ENCODE measurements at places on chromosomes 3 and 15.

DNA sequence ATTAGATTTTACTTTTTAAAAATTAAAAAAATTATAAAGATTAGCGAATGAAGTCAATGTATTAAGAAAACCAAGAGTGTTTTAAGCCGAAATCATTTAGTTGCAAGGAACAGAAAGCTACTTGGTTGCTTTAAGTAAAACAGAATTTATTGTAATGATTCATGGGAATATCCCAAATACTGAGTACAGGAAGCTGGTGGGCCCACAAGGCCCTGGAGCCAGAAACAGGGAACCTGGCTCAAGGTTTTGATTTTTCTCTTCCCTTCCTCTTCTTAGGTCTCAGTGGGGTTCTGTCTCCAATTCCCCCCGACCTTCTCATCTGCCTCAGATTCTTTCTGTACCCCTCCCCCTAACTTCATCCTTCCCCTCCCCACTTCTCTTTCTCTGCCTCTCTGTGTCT, 229.0 kb downstream of the TLE3 start:
- DNase-seq = no peak

GRCh38 chr3:51657234-51657633, 13.8 kb upstream of the TEX264 start:
- DNase-seq = no peak

DNA sequence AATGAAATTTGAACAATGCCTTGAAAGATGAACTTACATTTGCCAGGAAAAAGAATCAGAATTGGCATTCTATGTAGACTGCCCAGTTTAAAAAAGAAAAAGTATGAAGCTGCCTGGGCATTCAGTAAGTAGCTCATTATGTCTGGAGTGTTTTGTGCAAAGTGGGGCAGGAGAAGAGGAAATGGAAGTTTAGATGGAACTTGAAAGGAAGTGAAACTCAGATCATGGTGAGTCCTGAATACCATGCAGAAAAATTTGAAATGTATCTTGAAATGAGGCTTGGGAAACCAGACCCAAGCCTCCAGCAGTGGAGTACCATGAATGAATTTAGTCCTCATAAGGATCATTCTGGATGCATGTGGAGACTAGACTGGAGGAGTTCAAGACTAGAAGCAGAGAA, 4.8 kb upstream of the MORC1 start:
- DNase-seq = no peak

DNA sequence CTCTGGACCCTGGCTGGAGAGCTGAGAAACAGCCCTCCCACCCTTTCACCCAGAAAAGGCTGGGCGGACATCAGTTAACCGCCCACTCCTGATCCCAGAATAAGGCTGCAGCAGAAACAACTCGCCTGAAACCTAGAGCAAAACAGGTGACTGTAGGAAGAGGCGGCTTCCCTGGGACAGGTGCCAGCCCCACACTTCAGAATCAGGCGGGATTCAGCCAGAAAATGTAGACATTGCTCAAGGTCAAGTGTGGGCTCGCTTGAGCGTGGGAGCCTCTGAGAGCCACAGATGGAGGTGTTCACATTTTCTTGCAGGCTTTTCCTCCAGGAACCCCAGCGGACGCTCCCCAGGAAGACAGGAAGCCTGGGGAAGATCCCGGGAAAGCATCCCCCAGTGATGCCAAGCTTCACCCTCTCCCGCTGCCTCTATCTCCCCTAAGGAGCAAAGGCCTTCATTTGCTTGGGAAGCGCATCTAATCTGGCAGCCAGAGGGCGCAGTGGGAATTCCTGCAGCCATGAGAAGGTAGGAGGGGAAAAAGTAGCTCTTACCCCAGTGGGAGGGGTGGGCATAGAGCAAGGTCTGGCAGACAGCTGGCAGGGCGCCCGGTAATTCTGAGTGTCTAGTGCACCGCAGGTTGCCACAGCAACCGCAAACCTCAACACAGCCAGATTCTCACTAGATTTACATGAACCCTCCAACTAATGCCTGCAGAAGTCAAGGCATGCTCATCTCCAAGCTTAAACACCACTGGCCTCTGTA, 77.7 kb downstream of the OCA2 start:
- no peak for DNase-seq

Data from DMS153 (cell line).